ENCODE measurements at places on chromosomes 2 and 18. TPM values are rescaled to one million over a fixed set of nuclear protein-coding genes. Genes with fewer than 3 reads are reported as not detected.

GRCh38 chr2:68317971-68318913, 1.5 kb downstream of the CNRIP1 start:
- DNase-seq, result no peak

GRCh38 chr2:140383781-140384180, 1603.6 kb upstream of the NXPH2 start:
- no peak for DNase-seq

- no peak for DNase-seq
These were observed 432.3 kb downstream of the STK39 start for GRCh38 chr2:167814881-167815718.

- no peak for DNase-seq
These were observed 4.7 kb downstream of the MYO5B start for GRCh38 chr18:50190236-50190635.

- DNase-seq, result no peak
These were observed 26.4 kb upstream of the TDRD15 start for GRCh38 chr2:21097331-21097730.

GRCh38 chr2:95012881-95013550, 12.5 kb upstream of the MAL start:
- DNase-seq, result no peak

Gene POTEC
- not detected for polyA plus RNA-seq

Gene EPB41L5
- polyA plus RNA-seq, result 7.6 TPM

Gene LRRTM4
- polyA plus RNA-seq, result not detected

Gene GLI2
- polyA plus RNA-seq, result 12.5 TPM

Measured in A549 (cell line).